ENCODE measurements at places on chromosomes 4 and X.

DNA sequence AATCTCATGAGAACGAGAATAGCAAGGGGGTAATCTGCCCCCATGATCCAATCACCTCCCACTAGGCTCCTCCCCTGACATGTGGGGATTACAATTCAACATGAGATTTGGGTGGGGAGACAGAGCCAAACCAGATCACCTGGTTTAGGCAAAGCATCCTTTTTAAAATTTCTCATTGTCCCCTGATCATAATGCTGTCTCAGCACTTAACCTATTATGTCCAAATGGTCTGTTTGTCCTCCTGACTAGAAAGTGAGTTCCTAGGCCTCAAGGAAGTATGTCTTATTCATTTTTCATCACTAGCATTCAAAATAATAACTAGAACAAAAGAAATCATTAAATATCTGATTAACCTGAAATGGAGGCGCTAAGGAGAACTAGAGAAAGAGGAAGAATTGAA lies 7.9 kb upstream of the PRMT9 start:
- H3K36me3 ChIP-seq = no peaks in the 10 kb centered on the region
- no peak for DNase-seq
- H3K27me3 ChIP-seq = peaks cover 22% of the 10 kb centered on the region
- peaks cover 9% of the 10 kb centered on the region for H3K4me1 ChIP-seq

DNA sequence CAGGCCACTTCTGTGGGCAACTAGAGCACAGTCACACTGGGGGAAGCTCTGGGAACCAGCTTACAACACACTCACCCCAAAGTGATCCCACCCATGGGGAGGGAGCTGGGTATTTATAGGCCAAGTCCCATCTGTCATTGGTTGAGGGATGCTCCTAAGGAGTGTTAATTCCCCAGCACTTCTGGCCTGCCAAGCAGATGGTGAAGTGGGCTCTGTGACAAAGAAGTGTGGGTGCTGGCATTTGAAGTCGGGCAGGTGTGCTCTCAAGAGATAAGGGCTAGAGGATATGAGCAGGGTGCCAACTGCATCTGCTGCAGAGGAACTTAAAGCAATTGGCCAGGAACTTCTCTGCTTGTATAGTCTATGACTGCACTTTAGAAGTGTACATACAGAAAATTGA lies 30.9 kb downstream of the PTCHD1 start:
- DNase-seq = no peak
- H3K36me3 ChIP-seq = no peaks in the 10 kb centered on the region
- no peak overlapping the region for H3K4me3 ChIP-seq
- H3K27ac ChIP-seq = no peak overlapping the region
- peaks cover 9% of the 10 kb centered on the region for H3K27me3 ChIP-seq
- no peaks in the 10 kb centered on the region for H3K4me1 ChIP-seq

GRCh38 chr4:74178798-74179197 lies 20.9 kb downstream of the MTHFD2L start:
- H3K27ac ChIP-seq = no peak overlapping the region
- H3K27me3 ChIP-seq = no peaks in the 10 kb centered on the region
- H3K4me1 ChIP-seq = no peaks in the 10 kb centered on the region

DNA sequence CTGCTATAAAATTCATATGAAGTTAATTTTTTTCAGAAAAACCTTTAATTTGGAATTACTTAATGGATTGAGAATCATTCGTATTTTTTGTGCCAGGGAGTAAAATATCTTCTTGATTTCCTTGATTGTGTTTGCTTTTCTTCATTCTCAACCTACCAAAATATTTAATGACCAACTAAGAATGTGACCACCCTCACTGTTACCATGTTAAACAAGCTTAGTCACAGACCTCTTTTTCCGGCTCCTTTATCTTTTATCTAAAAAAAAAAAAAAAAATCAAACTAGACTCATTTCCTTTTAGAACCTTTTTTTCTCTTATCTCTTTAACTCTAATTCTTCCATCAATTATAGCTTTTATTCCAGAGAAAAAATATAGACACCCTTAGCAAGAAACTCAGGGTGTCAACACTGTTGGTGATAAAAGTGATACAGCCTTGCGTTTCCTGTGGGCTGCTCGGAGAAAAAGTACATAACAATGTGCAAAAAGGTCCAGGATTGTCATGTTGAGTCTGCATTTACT lies 20.6 kb upstream of the HPGDS start:
- H3K4me3 ChIP-seq = no peak overlapping the region
- peaks cover 22% of the 10 kb centered on the region for H3K27me3 ChIP-seq
- no peak overlapping the region for H3K27ac ChIP-seq
- no peak for DNase-seq
- H3K36me3 ChIP-seq = no peaks in the 10 kb centered on the region
- H3K4me1 ChIP-seq = no peaks in the 10 kb centered on the region

GRCh38 chr4:69689599-69689998 lies 36.6 kb upstream of the UGT2A1 start:
- no peak for DNase-seq
- H3K36me3 ChIP-seq = no peaks in the 10 kb centered on the region
- H3K27ac ChIP-seq = no peak overlapping the region
- H3K27me3 ChIP-seq = no peaks in the 10 kb centered on the region
- H3K4me3 ChIP-seq = no peak overlapping the region
- H3K4me1 ChIP-seq = no peaks in the 10 kb centered on the region

DNA sequence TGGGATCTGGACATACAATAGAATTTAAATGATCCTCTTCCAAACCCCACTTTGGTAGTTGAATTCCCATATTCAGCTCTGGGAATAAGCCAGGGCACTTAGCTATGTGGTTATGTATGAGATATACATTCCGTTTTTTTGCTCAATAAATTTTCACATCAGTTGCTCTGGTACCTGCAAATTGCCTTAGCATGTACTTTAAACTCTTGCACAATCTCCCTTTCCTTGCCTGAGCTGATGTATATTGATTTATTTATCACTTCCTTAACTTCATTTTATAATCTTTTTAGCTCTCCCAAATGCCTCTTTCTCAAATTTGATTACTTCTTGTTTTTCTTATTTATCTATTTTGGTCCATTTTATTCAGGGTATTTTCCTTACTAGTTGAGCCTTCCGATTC lies 90.1 kb upstream of the AGA start:
- H3K36me3 ChIP-seq = no peaks in the 10 kb centered on the region
- H3K4me3 ChIP-seq = no peak overlapping the region
- no peaks in the 10 kb centered on the region for H3K27me3 ChIP-seq
- H3K27ac ChIP-seq = no peak overlapping the region
- H3K4me1 ChIP-seq = no peaks in the 10 kb centered on the region

GRCh38 chr4:121472937-121473721 lies 92.3 kb upstream of the QRFPR start:
- H3K27ac ChIP-seq = no peak overlapping the region
- H3K4me1 ChIP-seq = peaks cover 5% of the 10 kb centered on the region
- DNase-seq = no peak
- no peak overlapping the region for H3K4me3 ChIP-seq
- H3K27me3 ChIP-seq = peaks cover 5% of the 10 kb centered on the region
- H3K36me3 ChIP-seq = peaks cover 6% of the 10 kb centered on the region

DNA sequence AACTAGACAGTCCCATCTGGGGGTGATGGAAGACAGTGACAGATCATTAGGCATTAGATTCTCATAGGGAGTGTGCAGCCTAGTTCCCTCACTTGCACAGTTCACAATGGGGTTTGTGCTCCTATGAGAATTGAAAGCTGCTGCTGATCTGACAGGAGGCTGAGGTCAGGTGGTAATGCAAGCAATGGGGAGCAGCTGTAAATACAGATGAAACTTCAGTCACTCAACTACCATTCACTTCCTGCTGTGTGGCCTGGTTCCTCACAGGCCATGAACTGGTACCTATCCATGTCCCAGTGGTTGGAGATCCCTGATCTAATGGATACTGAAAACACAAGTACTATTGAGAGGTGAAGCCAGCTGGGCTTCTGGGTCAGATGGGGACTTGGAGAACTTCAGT lies 72.5 kb downstream of the AGTR2 start:
- no peak for DNase-seq
- no peak overlapping the region for H3K4me3 ChIP-seq
- H3K36me3 ChIP-seq = no peaks in the 10 kb centered on the region
- peaks cover 2% of the 10 kb centered on the region for H3K27me3 ChIP-seq

- peaks cover 20% of the 10 kb centered on the region for H3K4me1 ChIP-seq
- H3K4me3 ChIP-seq = no peak overlapping the region
- DNase-seq = no peak
- no peak overlapping the region for H3K27ac ChIP-seq
- no peaks in the 10 kb centered on the region for H3K36me3 ChIP-seq
- H3K27me3 ChIP-seq = peaks cover 60% of the 10 kb centered on the region
Measured at GRCh38 chr4:76691807-76692582, 205.9 kb downstream of the SOWAHB start.

- H3K27me3 ChIP-seq = no peaks in the 10 kb centered on the region
- H3K4me3 ChIP-seq = no peak overlapping the region
- no peak overlapping the region for H3K27ac ChIP-seq
- DNase-seq = no peak
- H3K4me1 ChIP-seq = no peaks in the 10 kb centered on the region
- H3K36me3 ChIP-seq = no peaks in the 10 kb centered on the region
Measured at GRCh38 chr4:127463883-127464282, 168.9 kb upstream of the INTU start.
